ENCODE measurements at places on chromosomes 4 and X.

GRCh38 chr4:46508216-46508615 lies 118.3 kb upstream of the GABRA2 start:
- no peak for DNase-seq

GRCh38 chr4:52001616-52002015 lies 18.5 kb downstream of the LRRC66 start:
- DNase-seq, result no peak

DNA sequence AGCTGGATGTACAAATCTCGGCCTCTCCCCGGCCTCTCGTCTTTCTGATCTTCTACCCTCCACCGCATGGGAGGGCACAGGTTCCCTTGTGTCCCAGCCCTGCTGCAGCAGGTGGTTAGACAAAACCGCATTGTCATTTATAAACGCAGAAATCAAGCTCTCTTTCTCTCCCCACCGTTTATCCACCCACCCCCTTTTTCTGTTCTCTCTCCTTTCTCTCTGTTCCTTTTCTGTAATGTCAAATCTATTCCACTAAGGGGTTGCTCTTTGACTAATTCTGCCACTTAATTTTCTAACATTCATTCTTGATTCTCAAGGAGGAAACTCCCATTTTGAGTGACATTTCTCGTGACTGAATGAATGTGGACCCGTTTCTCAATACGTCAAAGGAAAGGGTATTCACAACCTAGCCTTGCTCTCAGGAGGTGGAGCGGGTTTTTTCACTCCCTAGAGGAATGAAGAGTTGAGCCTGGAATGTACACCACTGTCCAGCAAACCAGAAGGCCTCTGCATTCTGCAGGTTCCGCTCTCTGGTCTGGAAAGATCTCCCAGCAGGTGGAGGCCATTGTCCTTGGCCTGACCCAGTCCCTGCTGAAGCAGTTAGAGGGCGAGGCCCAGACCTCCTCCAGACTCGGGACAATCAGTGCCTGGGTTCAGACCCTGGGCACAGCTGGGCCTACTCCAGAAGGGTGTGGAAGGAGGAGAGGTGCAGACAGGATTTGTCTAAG lies 70.9 kb upstream of the ENPP6 start:
- DNase-seq, result no peak

DNA sequence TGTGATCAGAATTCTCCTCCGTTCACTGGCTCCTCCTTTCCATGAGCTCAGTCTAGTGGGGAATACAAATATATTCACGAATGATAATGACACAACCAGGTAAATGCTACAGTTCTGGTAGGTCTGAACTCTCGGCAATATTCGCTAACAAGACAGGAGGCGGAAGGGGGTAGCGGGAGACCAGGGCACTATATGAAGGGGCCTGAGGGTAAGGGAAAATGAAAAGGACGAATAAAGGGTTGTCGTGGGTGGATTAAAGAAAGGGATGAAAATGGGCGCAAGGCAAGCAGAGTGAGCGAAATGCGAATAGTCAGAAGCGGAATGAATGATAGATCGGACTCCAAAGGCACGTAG lies 743 bp downstream of the NKAP start:
- no peak for DNase-seq

DNA sequence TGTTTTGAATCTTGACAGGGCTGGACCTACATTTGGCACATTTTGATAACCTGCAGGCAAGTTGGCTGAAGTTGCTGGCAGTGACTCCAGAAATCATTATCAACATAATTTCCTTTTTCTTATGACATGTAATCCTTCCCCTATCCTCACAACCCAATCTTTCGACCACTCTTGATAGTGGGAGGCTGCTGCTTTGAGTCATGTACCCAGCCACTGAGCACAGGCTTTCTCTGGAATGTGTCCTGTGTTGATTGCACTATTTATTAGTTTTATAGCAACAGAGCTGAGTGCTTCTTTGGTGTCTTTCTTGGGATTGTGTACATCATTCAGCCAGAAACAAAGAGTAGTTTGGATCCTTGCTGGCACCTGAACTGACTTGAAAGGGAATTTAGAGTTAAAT lies 183.1 kb upstream of the LEF1 start:
- no peak for DNase-seq

GRCh38 chrX:10414862-10415261 lies 205.5 kb downstream of the MID1 start:
- DNase-seq, result no peak

GRCh38 chr4:2907706-2908293 lies 55.4 kb downstream of the NOP14 start:
- DNase-seq, result no peak

DNA sequence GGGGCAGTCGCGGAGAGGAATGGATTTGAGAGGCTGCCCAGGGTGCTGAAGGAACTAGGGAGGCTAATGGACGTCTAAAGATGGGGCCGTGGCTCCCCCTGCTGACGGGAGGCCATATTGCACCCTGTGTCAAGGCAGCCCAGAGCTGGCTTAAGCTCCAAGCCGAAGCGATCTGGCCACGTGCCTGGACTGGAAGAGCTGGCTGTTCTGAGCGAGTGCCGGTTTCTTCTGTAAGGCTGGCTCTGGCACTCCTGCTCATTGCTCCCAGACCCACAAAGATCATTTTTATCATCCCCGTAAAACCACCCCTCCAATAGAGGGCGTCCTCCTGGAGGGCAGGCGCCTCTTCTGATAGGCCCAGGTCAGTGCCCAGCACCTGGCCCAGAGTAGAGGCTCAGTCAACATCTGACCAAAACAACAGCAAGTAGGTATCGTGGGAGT lies 5.6 kb downstream of the PNCK start:
- DNase-seq, result peak; percentile 71

DNA sequence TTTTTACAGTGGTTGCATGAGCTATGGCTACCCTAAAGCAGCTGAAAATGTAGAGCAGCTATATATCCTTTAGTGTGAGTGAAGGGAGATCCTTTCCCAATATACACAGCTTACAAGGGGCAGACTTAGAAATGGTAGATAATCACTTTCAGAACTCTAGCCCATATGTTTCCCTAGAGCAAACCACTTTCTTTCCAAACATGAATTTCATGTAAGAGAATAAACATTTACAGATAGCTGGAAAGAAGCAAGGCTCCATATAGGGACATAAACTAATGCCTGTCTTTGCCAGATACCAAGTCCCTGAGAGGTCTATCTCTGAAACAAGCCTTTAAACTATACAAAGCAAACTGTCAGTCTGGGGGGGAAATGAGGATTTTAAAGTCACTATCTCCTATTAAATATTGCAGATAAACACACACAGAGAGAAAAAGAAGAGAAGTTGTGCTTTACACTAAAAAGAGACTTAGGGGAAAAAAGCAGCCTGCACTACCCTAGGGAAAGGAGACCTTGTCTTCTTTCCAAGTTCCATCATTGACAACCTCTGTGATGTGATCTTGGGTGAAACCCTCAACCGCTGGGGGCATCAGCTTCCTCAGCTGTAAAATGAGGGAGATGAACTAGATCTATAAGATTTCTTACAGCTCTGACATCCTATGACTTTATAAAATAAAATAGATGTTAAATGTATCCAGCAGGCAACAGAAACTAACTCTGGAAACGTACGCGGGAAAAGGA lies 73.6 kb downstream of the TMEM156 start:
- DNase-seq, result no peak

GRCh38 chrX:115533485-115533884 lies 27.5 kb upstream of the PLS3 start:
- no peak for DNase-seq

DNA sequence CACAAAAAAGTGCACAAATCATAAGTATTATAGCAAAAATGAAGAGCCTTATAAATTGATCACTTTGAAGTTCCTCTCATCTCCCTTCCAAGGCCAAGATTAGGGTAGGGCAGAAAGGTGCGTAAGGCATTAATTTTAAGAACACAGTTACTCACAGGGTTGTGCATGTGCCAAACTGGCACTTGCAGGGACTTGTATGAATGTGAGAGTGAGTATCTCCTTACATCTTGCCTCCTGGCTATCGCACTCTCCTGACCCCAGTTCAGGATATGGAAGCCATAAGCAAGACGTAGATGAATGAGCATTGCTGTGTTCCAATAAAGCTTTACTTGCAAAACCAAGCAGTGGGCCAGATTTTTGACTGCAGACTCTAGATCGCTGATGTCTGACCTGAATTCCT lies 510.1 kb upstream of the AADAT start:
- no peak for DNase-seq

DNA sequence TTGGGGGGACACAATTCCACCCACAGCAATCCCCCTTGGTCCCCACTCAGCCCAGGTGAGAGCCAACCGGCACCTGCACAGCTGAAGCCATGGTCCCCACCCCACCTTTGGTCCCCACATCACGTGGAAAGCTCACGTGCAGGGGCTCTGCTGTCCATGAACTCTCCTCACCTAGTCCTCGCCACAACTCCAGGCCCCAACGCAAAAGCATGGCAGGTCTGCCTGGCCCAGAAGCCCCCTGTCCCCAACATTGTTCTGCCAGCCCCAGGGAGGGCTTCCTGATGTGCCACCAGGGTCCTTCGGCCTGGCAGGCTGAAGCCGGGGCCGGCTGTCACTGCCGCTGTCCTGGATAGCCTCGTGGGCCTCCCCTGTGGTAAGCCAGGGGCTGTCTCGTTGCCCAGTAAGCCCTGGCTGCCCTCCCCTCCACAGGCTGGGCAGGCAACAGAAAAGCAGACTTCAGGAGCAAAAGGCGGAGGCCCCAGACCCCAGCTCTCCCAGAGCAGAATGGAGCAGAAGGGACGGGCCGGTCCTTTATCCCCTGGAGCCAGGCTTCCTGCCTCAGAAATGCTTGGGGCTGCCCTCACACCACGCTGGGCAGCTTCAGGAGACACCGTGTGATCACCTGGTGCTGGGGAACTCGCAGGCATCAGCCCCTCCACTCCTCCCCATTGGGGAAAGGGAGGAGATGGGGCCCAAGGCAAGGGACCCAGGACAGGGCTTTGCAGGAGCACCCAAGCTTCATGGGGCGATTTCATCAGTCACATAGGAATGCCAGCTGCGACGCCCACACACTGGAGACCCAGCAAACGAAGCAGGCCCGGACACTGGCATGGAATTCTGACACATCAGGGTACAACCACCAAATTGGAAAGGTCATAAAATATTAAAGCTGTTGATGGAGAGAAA lies 103.7 kb downstream of the ADRA2C start:
- no peak for DNase-seq

- no peak for DNase-seq
Measured at GRCh38 chr4:76703676-76704075, 194.3 kb downstream of the SOWAHB start.

DNA sequence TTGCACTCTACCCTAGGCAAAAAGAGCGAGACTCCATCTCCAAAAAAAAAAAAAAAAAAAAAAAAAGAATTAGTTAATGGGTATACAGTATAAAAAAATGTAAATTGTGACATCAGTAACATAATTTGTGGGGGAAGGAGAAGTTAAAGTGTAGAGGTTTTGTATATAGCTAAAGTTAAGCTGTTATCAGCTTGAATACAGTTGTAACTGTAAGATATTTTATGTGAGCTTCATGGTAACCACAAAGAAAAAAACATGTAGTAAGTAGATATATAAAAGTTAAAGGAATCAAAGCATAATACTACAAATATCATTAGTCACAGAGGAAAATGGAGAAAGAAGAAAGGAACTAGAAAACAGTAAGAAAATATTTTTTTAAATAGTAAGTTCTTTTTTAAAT lies 53.2 kb upstream of the EPGN start:
- no peak for DNase-seq

DNA sequence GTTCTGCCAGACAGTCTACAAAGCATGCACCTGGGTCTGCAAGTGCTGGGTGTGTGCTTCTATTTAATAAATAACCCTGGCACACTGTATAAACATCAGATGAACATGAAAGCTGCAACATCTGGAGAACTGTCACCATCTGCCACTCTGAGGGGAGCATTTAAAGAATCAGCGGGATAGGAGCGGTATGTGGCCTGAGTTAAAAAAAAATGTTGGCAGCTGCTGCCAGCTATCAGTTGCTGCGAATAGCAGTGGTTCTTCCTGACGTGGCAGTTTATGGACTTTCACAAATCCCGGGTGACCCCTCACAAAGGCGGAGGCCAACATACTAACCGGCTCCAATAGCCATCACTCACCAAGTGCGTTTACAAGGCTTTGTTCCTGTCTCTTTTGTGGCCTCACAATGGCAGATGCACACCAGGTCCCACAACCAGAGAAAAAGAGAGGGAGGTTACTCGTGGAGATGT lies 95.1 kb downstream of the RASL11B start:
- DNase-seq, result no peak

DNA sequence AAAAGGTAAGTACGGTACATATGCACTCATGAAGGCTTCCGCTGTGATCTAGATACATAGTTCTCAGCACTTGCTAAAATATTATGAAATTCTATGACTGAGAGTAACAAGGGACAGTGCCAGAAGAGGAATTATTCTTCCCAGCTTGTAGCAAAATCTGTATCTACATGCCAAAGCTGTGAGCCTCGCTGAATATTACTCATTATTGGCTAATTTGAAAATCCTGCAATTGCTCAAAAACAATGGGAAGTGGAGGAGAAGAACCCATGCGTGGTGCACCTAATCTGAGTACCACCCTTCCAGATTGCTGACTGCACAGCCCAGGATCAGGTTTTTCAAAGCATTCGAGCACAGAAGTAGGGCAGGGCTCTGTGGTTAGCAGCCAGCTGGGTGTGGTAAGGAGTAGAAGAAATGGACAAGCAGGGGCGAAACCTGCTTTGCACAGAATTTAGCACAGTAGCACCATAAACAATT lies 17.4 kb upstream of the PDCL2 start:
- no peak for DNase-seq

- DNase-seq, result no peak
Measured at GRCh38 chr4:137519406-137519805, 12.9 kb downstream of the PCDH18 start.

DNA sequence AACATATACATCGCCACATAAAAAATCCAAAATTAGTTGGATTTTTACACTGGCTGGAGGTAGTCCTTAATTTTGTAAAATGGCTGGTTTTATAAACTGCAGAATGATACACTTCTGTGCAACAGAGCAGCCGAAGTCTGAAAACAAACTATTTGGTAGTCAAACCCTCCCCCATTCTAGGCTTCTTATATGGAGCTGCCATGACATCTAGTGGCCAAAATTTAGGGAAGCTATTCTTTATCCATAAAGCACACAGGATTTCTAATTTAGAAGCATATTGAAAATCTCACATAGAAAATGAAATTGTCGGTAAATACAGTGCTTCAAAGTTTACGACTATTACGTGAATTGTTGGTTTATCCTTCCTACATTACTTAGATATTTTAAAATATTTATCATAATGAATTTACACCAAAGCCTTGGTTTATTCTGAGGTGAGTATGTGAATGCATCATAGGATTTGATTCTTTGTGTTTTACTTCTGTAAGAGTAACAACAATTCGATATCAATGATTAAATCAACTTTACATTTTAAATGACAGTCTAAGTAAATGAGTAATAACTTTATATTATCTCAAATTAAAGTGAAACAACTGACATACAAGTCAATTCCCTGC lies 113.4 kb upstream of the FAM241A start:
- DNase-seq, result no peak

DNA sequence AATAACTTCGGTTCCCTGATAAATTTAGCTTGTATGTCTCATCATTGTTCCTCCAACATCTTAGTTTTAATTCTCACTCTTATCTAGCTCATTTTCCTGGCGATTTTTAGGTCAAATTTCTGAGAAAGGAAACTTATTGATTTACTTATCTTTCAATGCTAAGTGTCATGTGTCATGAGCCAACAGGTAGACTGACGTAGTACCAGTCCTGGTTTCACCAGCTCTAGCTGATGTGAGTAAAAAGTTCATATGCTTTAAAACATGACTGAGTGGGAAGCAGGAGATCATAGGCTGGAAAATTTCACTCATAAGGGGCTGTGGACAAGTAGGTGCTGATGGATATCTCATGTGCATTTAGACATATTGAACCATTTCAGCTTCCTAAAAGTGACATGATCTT lies 441.7 kb upstream of the NR3C2 start:
- no peak for DNase-seq

GRCh38 chrX:18983666-18984380 lies at the start of gene PHKA2:
Gene PHKA2, minus strand, starts transcription at chrX:18984114. Its CDS starts 182 bp downstream, at chrX:18983932.
- DNase-seq, result peak; percentile 6
